ENCODE measurements at places on chromosomes 12 and 14. TPM values are rescaled to one million over a fixed set of nuclear protein-coding genes. Genes with fewer than 3 reads are reported as not detected.

DNA sequence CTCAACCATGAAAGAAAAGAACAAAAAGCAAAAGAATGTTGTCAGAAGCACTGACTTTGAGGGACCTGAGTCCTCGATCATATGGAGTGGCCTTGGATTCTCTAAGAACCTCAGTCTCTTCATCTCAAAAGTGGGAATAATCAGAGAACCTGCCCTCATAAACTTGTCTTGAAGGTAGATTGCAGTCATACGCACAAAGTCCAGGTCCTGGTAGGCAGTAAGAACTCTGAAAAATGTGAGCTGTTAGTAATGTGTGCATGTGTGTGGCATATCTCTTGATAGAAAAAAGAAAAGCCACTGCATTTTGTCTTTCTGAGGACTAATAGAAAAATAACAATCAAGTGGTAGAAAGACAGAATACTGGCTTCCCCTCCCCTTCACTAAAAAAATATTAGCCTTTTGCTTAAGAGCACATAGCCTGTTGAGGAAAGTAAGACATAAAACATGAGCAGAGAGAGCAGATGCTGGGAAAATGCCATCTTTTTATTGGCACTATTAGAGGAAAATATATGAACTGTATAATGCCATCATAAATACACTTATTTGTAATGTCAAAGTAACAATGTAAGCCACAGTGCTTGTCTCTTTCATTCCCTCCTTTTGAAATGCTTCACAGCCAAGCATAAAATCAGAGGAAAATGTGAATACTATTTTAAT, 205.1 kb upstream of the TBX3 start:
- no peak for DNase-seq

DACT1 gene
- under 0.01 TPM for total RNA-seq

DNA sequence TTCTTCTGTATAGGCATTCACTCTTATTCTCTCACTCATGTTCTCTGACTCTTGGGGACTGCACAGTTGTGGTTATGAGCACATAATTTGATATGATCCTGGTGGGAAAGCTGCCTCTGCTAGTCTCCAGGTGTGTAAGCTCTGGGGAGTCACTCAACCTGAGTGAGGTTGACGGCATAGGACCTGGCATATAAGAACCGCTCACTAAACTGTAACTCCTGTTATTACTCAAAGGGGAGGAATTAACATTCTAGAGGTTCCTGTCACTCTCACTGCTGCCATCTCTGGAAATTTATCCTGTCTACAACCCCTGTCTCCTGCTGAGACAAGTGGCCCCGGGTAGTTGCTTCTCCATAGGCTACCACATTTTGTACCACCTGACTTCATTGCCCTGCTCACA, 14.0 kb downstream of the SRSF5 start:
- no peak for DNase-seq

SIX6 gene
- total RNA-seq, result not detected

STYK1 gene
- 8.1 TPM for total RNA-seq

DNA sequence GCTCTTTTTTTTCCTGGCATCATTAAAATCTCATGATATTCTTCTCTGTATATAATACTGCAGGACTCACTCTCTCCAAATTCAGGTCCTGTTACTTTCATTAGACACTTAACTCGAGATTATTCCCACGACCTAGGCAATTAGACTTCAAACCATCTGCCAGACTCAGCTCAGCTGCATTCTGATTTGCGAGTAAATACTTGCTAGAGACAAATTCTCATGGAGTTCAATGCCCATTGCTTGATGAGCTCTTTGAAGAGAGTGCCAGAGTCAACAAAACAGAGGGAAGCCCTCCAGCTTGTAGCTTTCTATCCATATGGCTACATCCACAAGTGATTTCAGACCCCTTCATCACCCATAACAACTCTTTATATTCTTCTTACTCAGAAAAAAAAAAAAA, 88.3 kb downstream of the GTF2A1 start:
- no peak for DNase-seq

- DNase-seq, result peak; percentile 81
Measured at GRCh38 chr12:8709124-8709830, 11.5 kb downstream of the RIMKLB start.
